CD4-positive, alpha-beta T cell treated with Interferon alpha-2 for 1 hour (primary cell): ENCODE measurements at places on chromosomes 6 and 20.
A peak's percentile ranks its signal among the peaks of the same experiment; 100 is the strongest.

DNA sequence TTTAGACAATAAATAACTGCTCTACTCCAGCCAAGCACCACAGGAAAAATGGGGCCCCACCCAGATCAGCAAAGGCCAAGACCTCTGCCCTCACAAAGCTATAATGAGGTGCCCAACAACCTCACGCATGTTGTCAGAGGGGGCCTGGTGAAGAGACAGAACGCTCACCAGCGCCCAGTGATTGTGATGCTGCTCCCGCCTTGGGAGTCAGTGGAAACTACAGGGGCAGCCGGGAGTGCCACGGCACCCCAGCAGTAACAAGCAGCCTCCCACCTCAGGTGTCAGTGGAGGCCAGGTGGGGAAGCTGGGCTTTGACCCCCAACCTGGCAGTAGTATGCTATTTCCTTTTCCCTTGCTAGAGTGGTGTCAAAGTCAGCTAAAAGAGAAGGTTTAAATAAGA, 47.4 kb downstream of the TCP11 start:
- DNase-seq: no peak

- DNase-seq: no peak
Measured at GRCh38 chr20:39875492-39876110, 813.4 kb downstream of the MAFB start.

- DNase-seq: peak; percentile 65
Measured at GRCh38 chr6:32854376-32855178, 585 bp downstream of the PSMB9 start.

GRCh38 chr6:55130806-55131324, 43.5 kb upstream of the HCRTR2 start:
- no peak for DNase-seq

- DNase-seq: no peak
Measured at GRCh38 chr20:33399924-33400323, 1.4 kb downstream of the CDK5RAP1 start.

DNA sequence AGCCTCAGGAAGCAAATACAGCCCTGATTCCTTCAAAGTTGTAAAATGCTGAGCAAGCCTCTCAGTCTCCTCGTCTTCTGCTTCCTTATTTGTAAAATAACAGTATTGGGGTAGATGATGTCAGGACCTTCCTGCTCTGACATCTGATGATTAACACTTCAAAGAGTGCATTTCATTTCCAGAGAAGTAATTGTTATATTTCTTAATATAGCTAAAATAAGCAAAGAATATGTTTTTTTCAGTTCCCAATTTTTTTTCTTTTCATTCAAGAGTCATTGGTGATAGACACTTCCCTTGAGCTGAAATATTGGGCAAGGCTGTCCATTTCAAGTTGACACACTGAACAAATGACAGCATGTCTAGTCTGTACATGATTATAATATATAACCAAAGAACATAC, 53.4 kb downstream of the SLX4IP start:
- DNase-seq: no peak

GRCh38 chr6:137759624-137760023, 107.4 kb upstream of the TNFAIP3 start:
- no peak for DNase-seq

DNA sequence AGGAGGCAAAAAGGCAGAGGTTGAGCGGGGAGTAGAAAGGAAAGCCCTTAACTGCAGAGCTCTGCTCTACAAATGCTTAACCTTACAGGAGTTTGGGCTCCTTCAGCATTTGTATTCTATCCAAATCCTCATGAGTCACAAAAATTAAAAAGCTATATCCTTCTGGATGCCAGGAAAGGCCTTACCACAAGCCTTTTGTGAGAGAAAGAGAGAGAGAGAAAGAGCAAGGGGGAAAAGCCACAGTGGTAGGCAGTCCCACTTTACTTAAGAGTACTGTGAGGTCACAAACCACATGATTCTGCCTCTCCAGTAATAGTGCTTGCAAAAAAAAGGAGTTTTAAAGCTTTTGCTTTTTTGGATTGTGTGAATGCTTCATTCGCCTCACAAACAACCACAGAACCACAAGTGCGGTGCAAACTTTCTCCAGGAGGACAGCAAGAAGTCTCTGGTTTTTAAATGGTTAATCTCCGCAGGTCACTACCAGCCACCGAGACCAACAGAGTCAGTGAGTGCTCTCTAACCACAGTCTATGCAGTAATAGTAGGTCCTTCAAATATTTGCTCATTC, at the start of gene RUNX2:
Gene RUNX2, plus strand, starts transcription at position 375 of the 567 bp plus-strand sequence. CDS start 397 bp downstream, outside the sequence.
- no peak for DNase-seq

DNA sequence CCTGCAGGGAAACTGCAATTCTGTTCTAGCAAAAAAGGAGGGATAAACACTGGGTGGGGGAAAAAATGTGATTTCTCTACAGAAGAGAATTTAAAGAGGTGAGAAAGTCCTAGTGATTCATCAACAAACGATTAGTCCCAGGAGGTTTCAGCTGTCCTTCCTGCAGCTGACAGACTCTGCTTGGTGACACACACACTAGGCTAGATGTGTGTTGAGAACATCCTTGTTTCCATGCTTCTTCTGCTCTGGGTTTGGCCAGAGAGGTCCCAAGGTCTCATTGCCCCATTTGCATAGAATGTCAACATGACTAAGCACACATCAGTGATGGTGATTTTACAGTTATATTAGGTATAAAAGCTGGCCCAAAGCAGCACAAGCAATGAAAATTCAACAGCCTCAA, 258.3 kb downstream of the NFATC2 start:
- DNase-seq: no peak

DNA sequence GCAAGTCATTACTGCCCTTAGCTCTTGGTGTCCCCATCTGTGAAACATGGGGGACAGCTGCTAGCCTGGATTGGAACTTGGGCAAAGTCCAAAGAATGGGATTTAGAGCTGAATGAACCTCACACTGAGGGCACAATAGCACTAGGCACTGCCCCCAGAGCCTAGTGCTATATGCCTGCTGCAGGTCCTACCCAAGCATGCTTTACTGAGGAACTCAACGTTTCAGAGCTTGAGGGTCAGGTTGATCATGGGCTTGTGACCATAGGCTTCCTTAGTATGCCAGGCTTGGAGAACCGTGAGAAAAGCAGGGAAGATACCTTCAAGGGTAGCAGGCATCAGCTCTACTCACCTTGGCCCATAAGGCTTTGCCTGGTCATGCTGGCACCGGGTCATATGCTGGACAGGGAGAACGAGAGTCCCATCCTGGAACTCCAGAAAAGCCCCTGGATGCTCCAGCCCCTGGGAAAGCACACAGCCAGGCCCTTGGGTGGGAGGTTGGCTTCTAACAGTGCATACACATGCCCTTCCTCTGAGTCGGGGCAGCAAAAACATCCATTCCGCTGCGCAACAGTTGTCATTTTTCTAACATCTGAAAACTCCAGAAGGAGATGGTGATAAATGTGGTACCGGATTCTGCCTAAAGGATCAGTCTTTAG, 29.7 kb downstream of the EIF2S2 start:
- DNase-seq: no peak

GRCh38 chr6:166477647-166478365, 95.1 kb upstream of the MPC1 start:
- no peak for DNase-seq

DNA sequence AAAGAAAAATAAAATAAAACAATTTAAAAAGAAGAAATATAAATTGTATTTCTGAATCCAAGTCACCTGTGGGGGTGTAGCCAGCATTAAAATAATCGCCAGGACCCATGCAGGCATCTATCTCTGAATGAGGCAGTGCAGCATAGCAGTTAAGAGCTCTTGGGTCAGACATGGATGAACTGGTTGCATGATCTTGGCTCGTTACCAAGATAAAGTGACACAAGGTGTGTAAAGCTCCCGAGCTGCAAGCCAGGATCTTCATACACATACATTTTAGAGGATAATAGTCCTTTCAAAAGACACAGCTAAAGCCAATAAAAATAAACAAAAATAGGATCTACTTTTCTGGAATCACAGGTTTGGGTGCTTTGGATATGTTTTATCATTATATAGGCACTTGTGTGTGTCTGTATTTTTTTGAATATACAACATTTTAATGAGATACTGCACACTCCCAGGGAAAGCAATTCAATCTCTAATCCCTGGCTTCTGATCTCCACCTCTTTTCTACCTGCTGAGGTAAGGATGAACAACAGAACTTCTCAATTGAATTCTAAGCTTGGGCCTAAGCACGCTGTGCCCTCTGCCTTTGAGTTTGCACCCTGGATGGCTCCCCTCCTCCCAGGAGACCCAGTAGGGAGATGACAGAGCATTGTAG, 8.9 kb downstream of the TRIM10 start:
- no peak for DNase-seq

DNA sequence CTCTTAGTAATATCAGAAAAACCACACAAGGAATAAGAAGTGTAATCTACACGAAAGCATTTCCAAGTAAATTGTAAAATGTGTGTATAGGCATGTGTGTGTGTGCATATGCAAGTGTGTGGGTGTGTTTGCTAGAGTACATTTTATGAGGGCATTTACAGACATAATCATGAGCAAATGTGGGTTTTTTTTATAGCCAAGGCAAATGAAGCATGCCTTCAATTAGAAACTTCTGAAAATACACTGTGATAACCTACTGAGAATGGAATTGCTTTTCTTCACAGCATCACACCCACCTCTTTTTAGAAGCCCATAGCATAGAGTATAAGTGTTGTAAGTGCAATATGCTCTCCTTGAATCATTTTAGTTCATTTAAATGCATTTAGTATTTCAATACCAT, 1721.1 kb downstream of the GRIK2 start:
- DNase-seq: no peak

- DNase-seq: no peak
Measured at GRCh38 chr6:23228439-23229024, 659.2 kb downstream of the HDGFL1 start.

- no peak for DNase-seq
Measured at GRCh38 chr6:144797881-144798589, 512.9 kb downstream of the UTRN start.

- no peak for DNase-seq
Measured at GRCh38 chr6:40252531-40253258, 318.4 kb upstream of the MOCS1 start.

DNA sequence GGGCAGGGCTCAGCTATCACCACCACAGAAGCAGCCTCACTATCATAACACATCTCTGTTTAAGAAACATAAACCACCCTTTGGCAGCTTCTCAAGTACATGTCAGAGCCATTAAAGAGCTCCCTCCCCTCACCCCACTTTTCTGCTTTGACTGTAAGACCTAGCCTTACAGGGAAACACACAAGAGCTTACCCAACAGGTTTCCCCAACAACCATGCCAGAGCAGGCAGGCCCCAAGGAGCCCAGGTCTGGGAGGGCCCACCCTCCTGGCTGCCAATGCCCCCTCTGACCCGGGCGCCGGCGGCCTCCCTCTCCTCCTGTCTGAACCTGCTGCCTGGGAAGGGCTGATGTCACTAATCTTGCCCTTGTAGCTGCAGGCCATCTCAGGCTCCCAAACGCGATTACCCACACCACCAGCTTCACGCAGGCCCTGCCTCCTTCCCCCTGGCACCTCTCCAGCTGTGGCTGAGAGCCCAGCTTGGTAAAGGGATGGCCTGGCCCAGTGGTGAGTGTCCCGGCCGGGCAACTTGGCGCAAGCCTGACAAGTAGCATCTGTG, 402.0 kb downstream of the MAFB start:
- no peak for DNase-seq

DNA sequence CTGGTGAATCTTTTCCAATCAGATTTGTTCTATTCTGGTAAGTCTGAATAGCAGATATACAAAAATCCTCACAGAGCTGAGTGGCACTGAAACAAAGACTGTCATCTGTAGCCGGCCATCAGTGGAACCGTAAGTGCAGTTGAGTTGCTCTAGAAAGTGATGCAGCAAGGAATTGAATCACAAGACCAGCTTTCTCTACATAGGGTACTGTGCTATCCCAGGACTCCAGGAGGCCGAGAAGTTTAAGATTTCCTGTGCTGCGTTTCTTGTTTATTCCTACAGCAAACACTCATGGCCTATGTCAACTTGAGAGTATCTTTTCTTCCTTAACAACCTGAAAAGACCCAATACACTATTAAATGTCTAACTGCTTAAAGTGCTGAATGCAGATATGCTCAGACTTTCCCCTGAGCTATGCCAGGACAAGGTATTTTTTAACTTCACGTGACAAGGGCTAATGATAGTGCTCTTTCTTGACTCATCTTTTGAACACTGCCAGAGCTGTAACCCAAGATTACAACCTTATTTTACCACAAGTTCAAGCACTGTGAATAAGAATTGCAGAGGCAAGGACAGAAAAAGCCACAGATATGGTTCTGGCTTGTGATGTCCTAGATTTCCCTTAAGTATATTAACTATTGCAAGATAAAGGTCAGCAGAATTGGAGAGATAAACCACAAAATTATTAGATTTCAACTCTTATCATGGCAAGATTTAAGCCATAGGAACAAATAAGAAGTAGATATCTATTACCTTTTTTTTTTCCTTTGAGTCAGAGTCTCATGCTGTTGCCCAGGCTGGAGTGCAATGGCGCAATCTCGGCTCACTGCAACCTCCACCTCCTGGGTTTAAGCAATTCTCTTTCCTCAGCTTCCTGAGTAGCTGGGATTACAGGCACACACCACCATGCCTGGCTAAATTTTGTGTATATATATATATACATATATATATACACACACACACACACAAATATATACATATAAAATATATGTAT, 71.6 kb downstream of the GJA1 start:
- no peak for DNase-seq

- DNase-seq: no peak
Measured at GRCh38 chr6:28982476-28983266, 22.4 kb downstream of the ZNF311 start.

GRCh38 chr20:4788314-4788713, 66.6 kb downstream of the PRND start:
- DNase-seq: no peak
